ENCODE measurements at places on chromosomes 13 and 19.

GRCh38 chr13:19592657-19593180 lies 31.4 kb upstream of the TPTE2 start:
- peaks cover 11% of the 10 kb centered on the region for H3K27me3 ChIP-seq
- no peak overlapping the region for H3K27ac ChIP-seq
- no peaks in the 10 kb centered on the region for H3K4me1 ChIP-seq
- no peak overlapping the region for H3K4me3 ChIP-seq
- no peak for DNase-seq

DNA sequence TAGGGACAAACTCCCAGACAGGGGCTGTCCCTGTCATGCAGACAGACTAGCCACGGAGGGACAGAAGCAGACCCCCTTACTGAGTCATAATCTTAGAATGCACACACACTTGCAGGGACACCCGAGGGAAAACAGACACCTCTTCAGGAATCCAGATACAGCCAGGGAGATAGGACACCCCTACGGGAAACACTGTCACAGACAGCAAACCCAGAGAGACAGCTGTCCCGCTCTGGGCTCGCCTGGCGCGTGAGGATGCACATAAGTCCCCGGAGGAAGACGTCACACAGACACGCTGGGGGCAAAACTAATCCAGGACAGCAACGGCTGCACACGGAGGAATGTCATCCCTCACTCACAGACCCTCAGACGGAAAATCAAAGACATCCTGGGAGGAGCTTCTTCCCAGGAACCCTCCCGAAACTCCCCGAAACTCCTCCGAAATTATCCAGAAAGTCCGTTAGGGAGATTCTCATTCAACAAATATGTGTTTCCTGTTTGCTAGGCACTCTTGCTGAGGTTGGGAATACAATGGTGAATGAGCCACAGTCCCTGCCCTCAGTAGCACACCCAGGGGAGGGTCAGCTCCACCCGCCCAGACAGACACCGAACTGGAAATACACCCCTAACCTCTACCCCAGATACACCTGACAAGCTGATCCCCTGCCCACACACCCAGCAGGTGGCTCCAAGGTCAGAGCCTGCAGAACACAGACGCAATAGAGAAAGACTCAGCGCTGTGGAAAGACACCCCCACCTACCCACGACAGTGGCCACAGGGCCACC lies 15.2 kb upstream of the TOMM40 start:
- H3K27me3 ChIP-seq, result no peaks in the 10 kb centered on the region
- DNase-seq, result no peak
- H3K36me3 ChIP-seq, result peaks cover 52% of the 10 kb centered on the region
- H3K27ac ChIP-seq, result peak overlapping the region; percentile 2
- H3K4me1 ChIP-seq, result peaks cover 24% of the 10 kb centered on the region

- H3K27me3 ChIP-seq, result no peaks in the 10 kb centered on the region
- H3K36me3 ChIP-seq, result peaks cover 19% of the 10 kb centered on the region
- peaks cover 47% of the 10 kb centered on the region for H3K4me1 ChIP-seq
- H3K4me3 ChIP-seq, result no peak overlapping the region
Measured at GRCh38 chr13:41315443-41316047, 4.5 kb downstream of the NAA16 start.

DNA sequence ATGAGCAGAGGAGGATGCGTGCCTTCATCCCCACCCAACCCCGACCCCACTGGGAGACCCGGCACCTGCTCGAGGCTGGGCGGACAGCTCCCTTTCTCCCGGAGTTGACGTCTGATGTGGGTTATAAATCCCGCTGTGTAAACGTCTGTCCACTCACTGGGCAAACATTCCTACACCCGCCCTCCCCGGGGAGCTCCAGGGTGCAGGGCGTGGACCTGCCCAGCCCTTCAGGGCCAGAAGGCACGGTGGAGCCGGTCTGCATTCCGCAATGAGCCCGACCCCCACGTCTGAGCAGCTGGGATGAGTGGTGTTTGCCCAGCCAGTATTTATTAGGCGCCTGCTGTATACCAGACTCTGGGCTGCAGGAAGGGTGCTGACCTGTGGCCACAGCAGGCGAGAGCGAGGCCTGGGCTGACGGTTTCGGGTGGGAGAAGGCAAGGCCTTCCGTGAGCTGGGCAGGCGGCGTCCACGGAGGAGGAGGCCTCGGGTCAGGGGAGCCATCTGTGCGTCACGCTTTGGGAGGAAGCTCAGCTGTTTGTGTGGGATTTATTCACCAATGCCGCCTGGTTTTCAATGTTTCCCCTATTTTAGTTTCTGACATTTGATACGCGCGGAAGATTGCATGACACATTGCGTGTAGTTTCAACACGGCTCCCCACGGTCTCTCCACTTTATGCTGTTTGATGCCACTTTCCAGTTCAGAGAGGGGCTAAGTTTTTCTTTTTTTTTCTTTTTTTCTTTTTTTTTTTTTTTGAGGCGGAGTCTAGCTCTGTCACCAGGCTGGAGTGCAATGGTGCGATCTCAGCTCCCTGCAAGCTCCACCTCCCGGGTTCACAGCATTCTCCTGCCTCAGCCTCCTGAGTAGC lies 2.0 kb downstream of the MISP start:
- no peak overlapping the region for H3K4me3 ChIP-seq
- no peaks in the 10 kb centered on the region for H3K36me3 ChIP-seq
- H3K27me3 ChIP-seq, result no peaks in the 10 kb centered on the region
- no peaks in the 10 kb centered on the region for H3K4me1 ChIP-seq
- H3K27ac ChIP-seq, result no peak overlapping the region

- H3K27ac ChIP-seq, result no peak overlapping the region
- no peaks in the 10 kb centered on the region for H3K27me3 ChIP-seq
- no peaks in the 10 kb centered on the region for H3K36me3 ChIP-seq
- no peaks in the 10 kb centered on the region for H3K4me1 ChIP-seq
- no peak overlapping the region for H3K4me3 ChIP-seq
Measured at GRCh38 chr13:68597641-68598040, 1367.5 kb upstream of the PCDH9 start.

DNA sequence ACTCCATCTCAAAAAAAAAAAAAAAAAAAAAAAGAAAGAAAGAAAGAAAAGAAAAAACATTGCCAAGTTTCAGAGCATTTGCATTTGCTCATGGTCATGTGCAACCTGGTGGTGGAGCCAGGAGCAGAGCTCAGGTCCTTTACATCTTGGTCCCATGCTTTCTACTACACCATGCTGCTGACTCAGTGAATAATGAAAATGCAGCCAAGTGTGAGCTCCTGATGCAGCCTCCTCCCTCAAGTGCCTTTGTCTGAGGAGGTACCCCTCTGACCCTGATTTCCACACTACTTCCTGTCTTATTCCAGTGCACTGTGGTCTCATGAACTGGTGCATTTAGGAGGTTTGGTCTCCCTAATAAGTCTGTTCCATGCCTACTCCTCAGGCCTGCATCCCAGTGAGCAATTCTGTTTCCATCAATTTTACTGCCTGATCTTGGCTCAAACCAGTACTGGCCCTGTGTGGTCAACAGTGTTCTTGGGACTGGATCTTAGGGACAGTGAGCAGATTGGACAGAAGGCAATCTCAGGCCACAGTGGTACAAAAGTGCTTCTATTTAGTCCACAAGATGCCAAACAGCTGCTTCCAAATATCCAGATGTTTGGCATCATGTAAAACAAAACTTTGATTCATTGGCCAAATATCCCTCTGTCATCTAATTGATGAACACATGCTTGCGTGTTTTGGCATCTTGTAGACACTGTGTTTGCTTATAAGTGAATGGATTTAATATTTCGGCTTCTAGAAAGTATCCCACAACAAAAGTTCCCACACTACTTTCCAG lies 28.8 kb upstream of the LRCH1 start:
- H3K27ac ChIP-seq, result no peak overlapping the region
- DNase-seq, result no peak
- 0 out of 2 replicates have a peak, but pooled peaks cover 4% of the 10 kb centered on the region for H3K36me3 ChIP-seq
- H3K4me3 ChIP-seq, result no peak overlapping the region
- 0 out of 2 replicates have a peak, but pooled peaks cover 3% of the 10 kb centered on the region for H3K4me1 ChIP-seq

- no peak overlapping the region for H3K27ac ChIP-seq
- no peak overlapping the region for H3K4me3 ChIP-seq
- peak; percentile 11 for DNase-seq
- no peaks in the 10 kb centered on the region for H3K27me3 ChIP-seq
Measured at GRCh38 chr13:58051807-58052375, 420.3 kb downstream of the PCDH17 start.

GRCh38 chr13:98731925-98732324 lies 20.5 kb downstream of the SLC15A1 start:
- peaks cover 5% of the 10 kb centered on the region for H3K4me1 ChIP-seq
- H3K36me3 ChIP-seq, result peaks cover 12% of the 10 kb centered on the region
- no peaks in the 10 kb centered on the region for H3K27me3 ChIP-seq
- no peak for DNase-seq

DNA sequence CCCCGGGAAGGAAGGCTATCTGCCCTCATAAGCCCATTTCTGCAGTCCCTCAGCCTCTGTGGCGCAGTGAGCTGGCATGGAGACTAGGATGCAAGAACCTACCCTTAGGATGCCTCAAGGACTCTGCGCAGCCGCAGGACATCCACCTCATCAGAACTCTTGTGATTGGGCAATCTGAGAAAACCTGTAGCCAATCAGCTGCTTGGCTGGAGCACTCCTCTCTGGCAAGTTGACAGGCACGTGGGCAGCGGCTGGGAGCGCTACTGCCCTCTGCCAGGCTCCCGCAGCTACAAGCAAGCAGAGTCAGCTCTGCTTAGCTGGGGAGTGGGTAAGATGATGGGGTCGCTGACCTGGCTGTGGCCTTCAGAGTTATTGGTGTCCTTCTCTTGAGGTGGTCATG lies 1.5 kb upstream of the ECSIT start:
- peaks cover 9% of the 10 kb centered on the region for H3K4me1 ChIP-seq
- H3K4me3 ChIP-seq, result no peak overlapping the region
- H3K27ac ChIP-seq, result no peak overlapping the region
- DNase-seq, result peak; percentile 81
- H3K27me3 ChIP-seq, result peaks cover 35% of the 10 kb centered on the region

GRCh38 chr13:67217880-67218279 lies 12.3 kb downstream of the PCDH9 start:
- DNase-seq, result no peak
- H3K27ac ChIP-seq, result no peak overlapping the region
- no peaks in the 10 kb centered on the region for H3K27me3 ChIP-seq

GRCh38 chr19:7869910-7870511 lies 4.2 kb downstream of the PRR36 start:
- DNase-seq, result peak; percentile 93
- H3K4me1 ChIP-seq, result peaks cover 24% of the 10 kb centered on the region
- no peak overlapping the region for H3K27ac ChIP-seq
- H3K36me3 ChIP-seq, result no peaks in the 10 kb centered on the region

- peaks cover 11% of the 10 kb centered on the region for H3K36me3 ChIP-seq
- peak; percentile 90 for DNase-seq
- peaks cover 32% of the 10 kb centered on the region for H3K4me1 ChIP-seq
- H3K4me3 ChIP-seq, result peak within 1 kb of the TSS; percentile 73
Measured at GRCh38 chr19:18385675-18386542, at the start of gene GDF15. Gene GDF15, plus strand, starts transcription at chr19:18386158. Its CDS starts 32 bp downstream, at chr19:18386190.

- peaks cover 8% of the 10 kb centered on the region for H3K36me3 ChIP-seq
- no peak overlapping the region for H3K27ac ChIP-seq
- H3K27me3 ChIP-seq, result no peaks in the 10 kb centered on the region
- peaks cover 21% of the 10 kb centered on the region for H3K4me1 ChIP-seq
- peak overlapping the region; percentile 71 for H3K4me3 ChIP-seq
- DNase-seq, result peak; percentile 38
Measured at GRCh38 chr19:3573162-3573857, 566 bp downstream of the HMG20B start.

- DNase-seq, result no peak
- no peak overlapping the region for H3K4me3 ChIP-seq
Measured at GRCh38 chr19:53506728-53507127, 31.2 kb upstream of the ZNF331 start.

All from WTC11 (cell line).